Cerebellar cortex (tissue), 1 donor: ENCODE measurements at places on chromosomes 12 and 14.
A peak's percentile ranks its signal among the peaks of the same experiment; 100 is the strongest.

DNA sequence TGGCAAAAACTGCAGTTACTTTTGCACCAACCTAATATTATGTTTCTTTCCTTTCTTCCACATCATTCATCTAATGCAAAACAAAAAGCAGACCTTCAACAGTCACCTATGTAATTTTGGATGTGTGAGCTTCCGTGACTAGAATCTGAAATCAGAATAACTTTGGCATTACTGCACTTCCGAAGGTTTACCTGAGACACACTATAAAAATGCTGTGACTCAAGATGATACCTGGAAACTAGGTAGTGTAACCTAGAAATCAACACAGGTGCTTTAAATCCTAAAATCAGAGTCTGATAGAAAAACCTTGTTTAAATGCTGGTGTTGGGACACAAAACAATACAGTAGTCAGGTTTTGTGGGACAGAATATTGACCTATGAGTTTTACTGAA is 2.2 kb downstream of the BTBD7 start:
- no peak for DNase-seq

DNA sequence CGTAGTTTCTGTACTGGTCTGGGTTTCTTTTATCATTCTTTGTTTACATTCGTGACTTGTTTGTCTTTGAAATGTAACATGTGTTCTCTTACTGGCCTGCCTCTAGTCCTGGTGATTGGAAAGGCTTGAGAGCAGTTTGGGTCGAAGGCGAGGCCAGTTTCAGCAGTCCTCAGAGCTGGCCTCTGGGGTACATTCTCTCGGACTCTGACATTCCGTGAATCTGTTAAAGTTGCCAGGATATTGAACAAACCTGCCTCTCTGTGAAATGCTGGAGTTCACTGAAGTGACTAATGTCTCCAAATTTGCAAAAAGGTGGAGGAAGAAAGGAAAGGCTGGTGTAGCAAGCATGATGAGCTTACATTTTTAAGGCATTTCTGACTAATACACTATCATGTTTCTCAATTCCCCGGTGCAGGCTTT is 1.5 kb downstream of the PLEKHA5 start:
- peak; percentile 58 for DNase-seq

DNA sequence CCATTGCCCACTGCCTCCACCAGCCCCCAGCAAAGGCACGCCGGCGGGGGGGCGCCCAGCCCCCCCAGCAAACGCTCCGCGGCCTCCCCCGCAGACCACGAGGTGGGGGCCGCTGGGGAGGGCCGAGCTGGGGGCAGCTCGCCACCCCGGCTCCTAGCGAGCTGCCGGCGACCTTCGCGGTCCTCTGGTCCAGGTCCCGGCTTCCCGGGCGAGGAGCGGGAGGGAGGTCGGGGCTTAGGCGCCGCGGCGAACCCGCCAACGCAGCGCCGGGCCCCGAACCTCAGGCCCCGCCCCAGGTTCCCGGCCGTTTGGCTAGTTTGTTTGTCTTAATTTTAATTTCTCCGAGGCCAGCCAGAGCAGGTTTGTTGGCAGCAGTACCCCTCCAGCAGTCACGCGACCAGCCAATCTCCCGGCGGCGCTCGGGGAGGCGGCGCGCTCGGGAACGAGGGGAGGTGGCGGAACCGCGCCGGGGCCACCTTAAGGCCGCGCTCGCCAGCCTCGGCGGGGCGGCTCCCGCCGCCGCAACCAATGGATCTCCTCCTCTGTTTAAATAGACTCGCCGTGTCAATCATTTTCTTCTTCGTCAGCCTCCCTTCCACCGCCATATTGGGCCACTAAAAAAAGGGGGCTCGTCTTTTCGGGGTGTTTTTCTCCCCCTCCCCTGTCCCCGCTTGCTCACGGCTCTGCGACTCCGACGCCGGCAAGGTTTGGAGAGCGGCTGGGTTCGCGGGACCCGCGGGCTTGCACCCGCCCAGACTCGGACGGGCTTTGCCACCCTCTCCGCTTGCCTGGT is at the start of gene CDKN1B:
CDKN1B (plus strand) TSS at position 576 of the 793 bp plus-strand sequence. CDS start 472 bp downstream, outside the sequence.
- DNase-seq, result peak; percentile 92

DNA sequence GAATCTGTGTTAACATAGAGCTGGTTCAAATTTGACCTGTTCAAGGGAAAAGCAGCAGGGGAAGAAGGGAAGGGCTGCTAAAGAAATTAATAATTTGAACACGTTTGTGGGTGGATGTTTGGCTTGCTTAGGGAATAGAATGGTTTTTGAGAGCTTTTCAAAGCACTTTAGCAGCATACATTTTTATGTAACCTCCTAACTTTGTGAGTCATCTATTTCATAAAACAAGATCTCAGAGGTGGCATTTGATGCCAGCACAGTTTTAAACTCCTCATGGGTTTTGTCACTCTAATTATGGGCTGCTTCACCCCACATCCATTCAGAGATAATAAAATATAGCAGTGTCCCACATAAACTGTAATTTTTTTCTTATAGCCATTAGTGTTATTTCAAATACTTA is 143.8 kb downstream of the ACSS3 start:
- DNase-seq, result no peak

DNA sequence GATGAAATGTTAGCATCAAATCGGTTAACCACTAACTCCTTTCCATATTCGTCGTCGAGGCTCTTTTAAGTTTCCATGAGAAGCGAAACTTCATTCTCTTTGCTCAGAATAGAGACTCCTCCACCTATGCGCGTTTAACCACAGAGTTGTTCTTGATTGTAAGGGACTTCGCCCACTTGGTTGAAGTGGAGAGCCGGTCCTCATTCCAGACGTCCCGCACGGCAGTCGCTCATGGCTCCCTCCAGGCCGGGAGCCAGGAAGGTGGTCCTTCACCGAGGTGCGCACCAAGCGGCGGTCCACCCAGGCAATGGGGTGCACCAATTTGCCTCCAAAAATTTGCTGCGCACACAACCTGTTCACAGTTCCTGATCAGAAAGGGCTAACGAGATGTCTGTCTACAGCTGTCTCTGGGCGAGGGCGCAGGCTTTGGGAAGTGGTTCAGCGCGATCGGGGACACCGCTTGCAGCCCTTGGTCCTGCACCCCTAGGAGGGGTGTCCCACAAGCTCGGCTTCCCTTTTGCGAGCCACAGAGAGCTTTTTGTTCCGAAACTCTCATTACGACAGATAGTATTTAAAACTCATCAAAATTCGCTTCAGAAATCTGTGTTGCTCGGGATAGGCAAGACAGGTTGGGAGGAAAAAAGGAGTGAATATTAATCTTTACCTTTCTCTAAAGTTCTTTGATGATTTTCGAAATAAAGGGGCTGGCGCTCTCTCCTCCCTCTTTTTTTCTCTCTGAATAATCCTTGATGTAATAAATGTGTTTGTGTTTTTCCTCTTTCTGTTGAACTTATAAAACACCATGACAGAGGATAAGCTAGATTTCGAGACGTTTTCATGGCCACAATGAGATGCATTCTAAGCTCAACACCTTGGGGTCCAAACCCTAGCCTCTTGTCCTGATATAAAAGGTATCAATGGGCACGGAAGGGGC is 6.4 kb upstream of the ALX1 start:
- DNase-seq, result no peak

DNA sequence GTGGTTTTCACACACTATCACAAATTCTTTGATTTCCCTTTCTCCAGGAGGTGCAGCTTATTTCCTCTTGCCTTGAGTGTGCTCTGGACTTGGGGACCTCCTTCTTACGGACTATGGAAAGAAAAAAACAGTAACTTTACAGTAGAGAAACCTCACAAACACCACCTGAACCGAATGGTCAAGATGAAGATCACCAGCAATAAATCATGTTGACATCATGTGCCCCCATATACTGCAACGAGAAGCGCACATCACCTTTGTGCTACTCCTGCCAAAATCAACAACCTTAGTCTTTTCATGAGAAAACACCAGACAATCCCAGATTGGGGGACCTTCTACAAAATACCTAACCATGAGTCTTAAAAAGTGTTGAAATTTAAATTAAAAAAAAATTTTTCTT is 13.3 kb upstream of the NYNRIN start:
- no peak for DNase-seq

- DNase-seq, result no peak
Observed at GRCh38 chr12:105470601-105471000, 140.1 kb downstream of the C12orf75 start.

- no peak for DNase-seq
Observed at GRCh38 chr12:41108032-41108431, 80.1 kb upstream of the PDZRN4 start.

DNA sequence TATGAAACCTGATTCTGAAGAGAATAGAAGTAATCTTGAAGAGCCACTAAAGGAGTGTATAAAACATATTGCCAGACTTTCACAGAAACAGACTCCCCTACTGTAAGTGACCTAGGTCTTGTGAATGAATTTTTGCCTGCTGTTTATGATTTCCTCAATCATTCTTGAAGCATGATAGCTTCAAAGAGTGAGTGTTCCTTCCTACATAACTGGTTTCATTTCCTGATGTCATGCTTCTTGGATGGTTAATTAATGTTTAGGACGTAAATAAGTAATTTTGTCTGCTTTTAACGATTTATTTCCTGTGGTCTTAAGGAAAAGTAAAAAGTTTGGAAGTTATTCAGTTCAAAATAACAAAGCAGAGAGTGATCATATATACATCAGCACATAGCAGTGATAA is 129.8 kb downstream of the PIK3C2G start:
- DNase-seq, result no peak

DNA sequence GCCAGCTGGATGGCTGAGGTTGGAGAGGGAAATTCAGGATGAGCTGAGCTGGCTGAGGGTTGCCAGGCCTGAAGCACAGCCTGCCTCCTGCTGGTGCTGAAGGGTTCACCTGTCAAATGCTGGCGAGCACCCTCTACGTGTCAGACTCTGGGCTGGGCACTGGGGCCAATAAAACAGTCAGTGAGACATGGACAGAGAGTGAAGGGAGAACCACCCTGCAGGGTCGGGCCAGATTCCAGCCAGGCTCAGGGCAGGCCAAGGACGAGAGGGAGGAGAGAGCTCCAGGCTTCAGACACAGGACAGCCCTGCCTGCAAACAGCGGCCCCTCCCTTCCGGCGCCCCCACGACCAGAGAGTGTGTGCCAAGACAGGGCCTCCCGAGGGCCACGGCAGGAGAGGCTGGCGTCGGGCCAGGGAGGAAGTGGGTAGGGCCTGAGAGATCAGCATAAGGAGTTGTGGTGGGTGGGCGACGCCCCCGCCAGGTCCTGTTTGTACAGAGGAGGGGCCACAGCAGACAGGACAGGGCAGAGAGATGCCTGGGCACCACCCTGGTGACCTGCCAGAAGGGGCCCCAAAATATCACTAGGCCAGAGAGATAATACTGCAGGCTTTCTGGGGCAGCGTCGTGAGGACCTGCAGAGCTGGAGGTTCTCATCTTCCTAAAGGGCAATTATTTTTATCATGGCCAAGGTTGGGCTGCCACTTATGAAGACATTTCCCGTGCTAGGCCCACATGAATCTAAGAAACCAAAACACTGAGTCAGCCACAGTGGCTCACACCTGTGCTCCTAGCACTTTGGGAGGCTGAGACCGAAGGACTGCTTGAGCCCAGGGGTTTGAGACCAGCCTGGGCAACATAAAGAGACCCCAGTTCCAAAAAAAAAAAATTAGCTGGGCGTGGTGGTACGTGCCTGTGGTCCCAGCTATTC is 73.1 kb upstream of the GPR68 start:
- DNase-seq, result peak; percentile 80

DNA sequence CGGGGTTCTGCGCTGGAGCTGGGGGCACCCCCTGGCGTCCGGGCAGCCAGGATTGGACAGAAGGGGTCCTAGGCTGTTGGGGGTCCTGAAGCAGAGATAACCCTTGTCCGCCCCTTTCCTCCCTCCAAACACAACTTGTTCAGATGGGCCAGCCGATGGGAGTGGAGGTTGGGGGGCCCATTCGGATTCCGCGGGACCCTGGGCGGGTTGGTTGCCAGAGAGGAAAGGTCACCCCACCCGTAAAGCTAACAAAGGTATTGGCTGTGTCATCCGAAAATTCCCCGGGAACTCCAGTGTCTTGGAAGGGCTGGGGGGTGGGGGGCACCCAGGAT is 1.3 kb downstream of the FAM222A start:
- DNase-seq, result no peak

- peak; percentile 94 for DNase-seq
Observed at GRCh38 chr12:14394317-14395073, 29.0 kb downstream of the ATF7IP start.

DNA sequence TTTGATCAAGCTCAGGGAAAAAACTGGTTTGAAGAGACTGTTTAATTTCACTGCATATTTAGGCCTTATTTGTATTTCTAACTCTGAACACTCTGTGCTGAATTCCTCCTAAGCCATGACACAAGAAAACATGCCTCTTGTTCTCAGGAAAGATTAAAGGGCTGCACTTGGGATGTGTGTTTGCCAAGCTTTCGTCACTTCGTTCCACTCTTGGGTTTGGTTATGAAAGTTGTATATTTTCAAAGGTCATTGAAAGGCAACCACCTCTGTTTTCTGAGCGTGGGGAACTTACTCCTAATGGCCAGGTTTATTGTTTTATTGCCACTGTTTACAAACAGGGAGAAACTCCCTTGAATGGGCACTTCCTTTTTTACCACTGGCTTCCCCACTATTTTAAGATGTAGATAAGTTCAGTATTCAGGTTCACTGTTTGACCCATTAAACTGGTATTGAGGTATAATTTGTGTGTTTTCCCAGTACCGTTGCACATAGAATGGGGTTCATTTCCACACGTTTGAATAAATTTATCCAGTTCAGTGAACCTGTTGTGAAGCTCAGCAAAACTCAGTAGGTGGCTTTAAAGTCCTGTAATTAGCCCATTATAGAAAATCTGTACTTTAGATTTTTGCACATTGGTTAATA is 65.3 kb downstream of the NKX2-1 start:
- no peak for DNase-seq

DNA sequence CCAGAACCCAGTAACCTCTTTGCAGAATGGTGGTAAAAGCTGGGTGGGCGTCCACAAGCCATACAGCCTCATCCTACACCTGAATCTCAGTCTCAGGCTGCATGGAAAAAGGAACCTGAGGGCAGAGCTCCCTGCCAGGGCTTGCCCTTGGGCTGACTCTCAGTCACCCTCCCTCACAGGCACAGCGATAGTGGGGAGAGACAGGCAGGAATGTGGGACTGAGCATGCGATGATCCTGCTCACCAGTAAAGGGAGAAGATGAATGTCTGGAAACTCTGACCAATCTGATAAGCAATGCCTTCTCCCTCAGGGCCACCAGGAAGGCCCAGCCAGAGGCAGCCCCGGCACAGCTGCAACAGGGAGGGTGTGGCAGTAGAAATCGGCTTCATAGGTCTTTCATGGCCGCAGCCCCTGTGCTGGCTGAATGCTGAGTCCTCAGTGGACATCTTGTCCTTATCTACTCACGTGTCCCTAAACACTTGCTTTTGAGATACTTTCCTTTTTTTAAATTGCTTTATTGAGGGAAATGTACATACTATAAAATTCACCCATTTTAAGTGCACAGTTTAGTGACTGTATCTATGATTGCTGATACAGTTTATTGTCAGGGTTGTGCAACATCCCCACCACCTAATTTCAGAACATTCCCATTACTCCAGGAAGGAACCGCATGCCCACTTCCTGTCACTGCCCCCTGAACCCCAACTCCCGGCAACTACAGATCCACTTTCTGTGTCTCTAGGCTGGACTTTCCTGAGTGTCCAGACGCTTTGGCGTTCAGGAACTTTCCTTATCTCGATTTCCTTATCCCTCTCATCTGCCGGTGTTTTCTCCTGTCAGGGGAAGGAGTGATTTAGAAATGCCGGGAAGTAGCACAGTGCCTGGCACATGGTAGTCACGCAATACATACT is 258.1 kb downstream of the PCNX1 start:
- DNase-seq, result no peak
